ENCODE measurements at places on chromosomes 7 and 10. TPM values are rescaled to one million over a fixed set of nuclear protein-coding genes. Genes with fewer than 3 reads are reported as not detected.

The OR2A5 gene
- not detected for total RNA-seq

The FAM24B gene
- 2.8 TPM for total RNA-seq

The ZNF37A gene
- 24.7 TPM for total RNA-seq

The IFIT1B gene
- total RNA-seq = 0.49 TPM

DNA sequence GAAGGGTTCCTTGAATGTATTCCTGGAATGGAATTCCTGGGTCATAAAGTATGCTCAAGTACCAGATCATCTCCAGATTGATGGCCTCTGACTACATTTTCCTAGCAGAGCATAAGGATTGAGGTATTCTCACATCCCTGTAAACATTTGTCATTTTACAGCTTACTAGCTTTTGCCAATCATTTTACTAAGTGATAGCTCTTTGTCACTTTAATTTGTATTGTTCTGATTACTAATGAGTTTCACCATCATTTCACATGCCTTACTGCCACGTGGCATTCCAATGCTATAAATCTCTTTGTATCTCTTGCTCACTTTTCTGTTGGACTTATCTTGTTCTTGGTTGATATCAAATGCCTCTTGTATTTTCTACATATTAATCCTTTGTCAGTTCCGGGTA, 68.6 kb upstream of the CACNB2 start:
- DNase-seq = no peak

Measured in spleen (tissue), 13 donors.